ENCODE measurements at places on chromosomes 13 and 19. TPM values are rescaled to one million over a fixed set of nuclear protein-coding genes. Genes with fewer than 3 reads are reported as not detected.

DNA sequence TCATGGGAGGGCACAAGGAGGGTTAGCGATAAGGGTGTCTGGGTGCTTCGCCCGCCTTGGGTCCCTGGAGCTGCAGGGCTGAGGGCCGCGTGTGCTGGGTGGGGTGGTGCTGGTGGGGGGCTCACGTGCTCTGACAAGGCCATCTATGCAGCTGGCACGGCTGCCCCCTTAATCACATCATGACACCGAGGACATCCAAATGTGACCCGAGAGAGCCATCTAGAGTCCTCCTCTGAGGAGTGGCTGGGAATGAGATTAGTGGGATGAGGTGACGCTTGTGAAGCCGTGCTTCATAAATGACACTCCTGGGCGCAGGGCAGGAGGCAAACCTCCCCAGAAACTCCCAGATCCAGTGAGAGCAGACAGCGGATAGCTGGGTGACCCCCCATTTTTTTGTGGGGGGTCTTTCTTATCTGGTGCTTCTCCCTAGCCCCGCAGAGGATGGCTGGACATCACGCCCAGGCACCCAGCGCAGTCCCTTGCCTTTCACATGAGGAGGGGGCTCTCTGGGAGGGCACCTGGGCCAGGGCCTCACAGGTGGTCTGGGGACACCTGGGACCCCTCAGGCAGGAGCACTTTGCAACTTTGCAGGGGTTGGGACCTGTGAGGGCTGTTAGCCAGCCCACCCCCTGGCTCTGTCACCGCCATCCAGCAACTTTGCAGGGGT lies 6.6 kb downstream of the FZR1 start:
- no peaks in the 10 kb centered on the region for H3K27me3 ChIP-seq
- H3K27ac ChIP-seq: no peak overlapping the region
- DNase-seq: no peak
- H3K4me3 ChIP-seq: no peak overlapping the region
- peaks cover 15% of the 10 kb centered on the region for H3K36me3 ChIP-seq

- H3K4me3 ChIP-seq: no peak overlapping the region
- peaks cover 42% of the 10 kb centered on the region for H3K27me3 ChIP-seq
- no peak for DNase-seq
- no peaks in the 10 kb centered on the region for H3K36me3 ChIP-seq
These were observed 19.2 kb downstream of the C19orf81 start for GRCh38 chr19:50668416-50668815.

DNA sequence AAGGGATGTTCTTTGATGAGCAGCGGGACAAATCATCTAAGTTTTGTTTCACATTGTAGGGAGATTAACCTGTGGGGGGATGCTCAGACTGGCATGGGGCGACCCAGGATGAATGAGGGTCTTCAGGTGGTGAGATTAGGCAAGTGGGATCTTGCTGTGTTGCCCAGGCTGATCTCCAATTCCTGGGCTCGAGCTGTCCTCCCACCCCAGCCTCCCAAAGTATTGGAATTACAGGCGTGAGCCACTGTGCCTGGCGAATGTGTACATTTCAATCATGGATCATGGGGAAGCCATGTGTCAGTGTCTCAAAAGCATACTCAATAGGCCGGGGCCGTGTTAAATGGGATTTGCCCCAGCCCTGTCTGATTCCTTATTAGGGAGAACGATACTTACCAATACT lies 8.1 kb downstream of the SLC25A42 start:
- no peak for DNase-seq
- peaks cover 18% of the 10 kb centered on the region for H3K4me1 ChIP-seq
- H3K4me3 ChIP-seq: no peak overlapping the region
- no peak overlapping the region for H3K27ac ChIP-seq
- H3K36me3 ChIP-seq: peaks cover 2% of the 10 kb centered on the region

Gene CPT1C
- total RNA-seq: 1.1 TPM

DNA sequence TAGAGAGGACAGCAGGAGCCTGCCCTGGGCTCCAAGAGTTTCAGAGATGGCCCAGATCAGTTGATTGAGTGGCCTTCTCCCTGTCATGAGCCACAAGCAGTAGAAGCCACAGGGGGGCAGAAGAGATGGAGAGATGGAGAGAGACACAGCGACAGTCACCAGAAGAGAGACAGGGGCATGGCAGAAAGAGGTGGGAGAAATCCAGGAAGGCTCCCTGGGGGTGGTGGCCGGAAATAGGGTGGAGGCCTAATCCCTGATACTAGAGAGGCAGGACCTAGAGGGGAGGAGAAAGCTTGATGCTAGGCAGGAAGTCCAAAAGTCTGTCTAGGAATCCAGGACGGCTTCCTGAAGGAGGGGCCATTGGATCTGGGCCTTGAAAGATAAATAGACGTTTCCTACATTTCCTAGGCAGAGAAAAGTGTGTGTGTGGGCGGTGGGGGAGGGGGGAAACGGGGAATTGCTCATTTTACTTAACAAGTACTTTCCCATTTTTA lies 9.6 kb upstream of the TPM4 start:
- peaks cover 27% of the 10 kb centered on the region for H3K4me1 ChIP-seq
- no peaks in the 10 kb centered on the region for H3K27me3 ChIP-seq
- peak; percentile 77 for DNase-seq
- H3K27ac ChIP-seq: peak overlapping the region; percentile 7
- no peaks in the 10 kb centered on the region for H3K36me3 ChIP-seq
- no peak overlapping the region for H3K4me3 ChIP-seq

- H3K4me3 ChIP-seq: no peak overlapping the region
- DNase-seq: no peak
- H3K27ac ChIP-seq: no peak overlapping the region
- H3K27me3 ChIP-seq: peaks cover 10% of the 10 kb centered on the region
These were observed 54.4 kb downstream of the COL4A2 start for GRCh38 chr13:110361365-110361911.

- H3K27me3 ChIP-seq: no peaks in the 10 kb centered on the region
- peaks cover 14% of the 10 kb centered on the region for H3K4me1 ChIP-seq
- H3K27ac ChIP-seq: no peak overlapping the region
- H3K4me3 ChIP-seq: no peak overlapping the region
These were observed 3.4 kb downstream of the KPTN start for GRCh38 chr19:47480658-47481057.

- no peak overlapping the region for H3K4me3 ChIP-seq
- no peak for DNase-seq
- peaks cover 55% of the 10 kb centered on the region for H3K36me3 ChIP-seq
- H3K4me1 ChIP-seq: no peaks in the 10 kb centered on the region
- no peak overlapping the region for H3K27ac ChIP-seq
These were observed 54.1 kb upstream of the MLNR start for GRCh38 chr13:49165798-49166752.

- H3K27ac ChIP-seq: peak overlapping the region; percentile 89
- H3K27me3 ChIP-seq: no peaks in the 10 kb centered on the region
- peaks cover 87% of the 10 kb centered on the region for H3K4me1 ChIP-seq
These were observed 9.9 kb downstream of the RANBP3 start for GRCh38 chr19:5967994-5968430.

DNA sequence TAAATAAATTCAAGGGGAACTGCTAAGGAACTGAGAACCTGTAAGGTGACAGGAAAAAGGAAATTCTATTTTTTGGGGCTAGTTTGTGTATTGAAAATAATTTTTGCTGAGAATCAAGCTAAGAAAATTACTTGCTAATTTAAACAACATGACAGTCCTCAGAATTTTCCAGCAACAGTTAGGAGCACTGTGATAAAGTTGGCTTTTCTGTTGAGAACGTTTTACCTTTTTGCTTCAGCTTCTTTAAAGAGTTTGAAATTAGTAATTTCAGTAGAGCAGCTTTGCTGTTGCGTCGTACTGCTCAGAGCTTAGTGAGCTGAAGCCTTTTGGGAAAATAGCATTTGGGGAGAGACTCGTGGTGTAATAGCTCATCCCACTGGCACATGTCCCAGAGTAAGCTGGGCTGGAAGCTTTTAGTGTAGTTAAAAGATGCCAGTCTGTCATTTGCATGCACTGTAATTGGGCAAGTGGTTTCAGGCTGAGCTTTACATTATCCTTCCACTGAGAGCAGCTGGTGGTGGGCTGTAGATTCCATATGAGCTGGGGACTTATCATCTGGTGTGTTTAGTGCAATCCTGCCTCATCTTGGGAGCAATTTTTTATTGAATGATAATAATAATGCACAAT lies 69.8 kb downstream of the LRCH1 start:
- peaks cover 60% of the 10 kb centered on the region for H3K4me1 ChIP-seq
- H3K27ac ChIP-seq: no peak overlapping the region
- no peak for DNase-seq
- H3K4me3 ChIP-seq: no peak overlapping the region
- no peaks in the 10 kb centered on the region for H3K27me3 ChIP-seq

GRCh38 chr19:38837656-38838121 lies 6.1 kb upstream of the ECH1 start:
- no peaks in the 10 kb centered on the region for H3K27me3 ChIP-seq
- no peak overlapping the region for H3K4me3 ChIP-seq
- peak overlapping the region; percentile 69 for H3K27ac ChIP-seq
- peaks cover 76% of the 10 kb centered on the region for H3K36me3 ChIP-seq
- DNase-seq: no peak
- H3K4me1 ChIP-seq: peaks cover 48% of the 10 kb centered on the region

- no peaks in the 10 kb centered on the region for H3K4me1 ChIP-seq
- H3K4me3 ChIP-seq: no peak overlapping the region
- H3K27ac ChIP-seq: no peak overlapping the region
- H3K36me3 ChIP-seq: no peaks in the 10 kb centered on the region
These were observed 8.8 kb upstream of the IGFL4 start for GRCh38 chr19:46049597-46049996.
